ENCODE measurements at places on chromosomes 16 and 17.

- no peak for DNase-seq
Observed at GRCh38 chr16:67678354-67679023, 11.9 kb downstream of the C16orf86 start.

GRCh38 chr16:15538507-15538906 lies 104.1 kb downstream of the BMERB1 start:
- DNase-seq: no peak

GRCh38 chr16:56357241-56357764 lies 68.0 kb downstream of the AMFR start:
- no peak for DNase-seq

GRCh38 chr16:66457888-66458287 lies 30.8 kb downstream of the BEAN1 start:
- no peak for DNase-seq

DNA sequence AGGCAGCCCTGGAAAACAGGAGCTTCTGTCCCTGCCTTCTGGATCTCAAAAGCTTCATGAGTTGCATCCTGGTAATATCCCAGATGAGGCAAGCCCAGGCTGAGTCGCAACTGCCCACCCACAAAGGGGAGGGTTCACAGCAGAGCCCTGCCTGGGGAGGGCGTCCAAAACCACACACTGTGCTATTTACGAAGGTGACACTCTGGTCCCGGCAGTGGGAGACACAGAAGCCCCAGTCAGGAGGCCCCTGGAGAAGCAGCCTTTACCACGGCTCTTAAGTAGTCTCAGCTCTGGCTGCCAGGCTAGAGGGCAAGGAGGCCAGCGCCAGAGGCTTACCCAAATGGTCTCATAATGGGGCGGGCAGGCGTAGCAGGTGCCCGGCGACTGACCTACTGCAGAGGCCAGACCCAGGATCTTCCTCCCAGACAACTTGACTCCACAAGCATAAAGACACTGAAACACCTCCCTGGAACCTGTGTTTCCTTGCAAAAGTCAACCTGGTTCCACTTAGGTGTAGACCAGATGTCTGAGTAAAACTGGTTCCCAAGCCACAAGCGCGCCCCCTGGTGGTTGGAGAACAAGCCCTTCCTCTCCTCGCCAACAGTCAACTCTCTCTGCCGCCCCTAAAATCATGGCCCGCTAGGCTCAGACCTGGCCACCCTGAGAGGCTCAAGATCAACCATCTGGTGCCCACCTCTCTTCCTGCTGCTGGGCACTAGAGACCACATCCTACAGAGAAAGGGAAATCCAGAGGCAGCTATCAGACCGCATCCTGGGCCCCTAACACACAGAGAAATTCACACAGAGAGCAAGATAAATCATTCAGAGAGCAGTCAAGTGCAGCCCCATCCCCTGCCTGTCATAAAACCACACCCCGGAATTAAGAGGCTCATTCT lies 5.2 kb downstream of the AXIN2 start:
- no peak for DNase-seq

Data from NT2/D1 (cell line).